Astrocyte of the cerebellum (primary cell): ENCODE measurements at places on chromosomes 4 and X.

DNA sequence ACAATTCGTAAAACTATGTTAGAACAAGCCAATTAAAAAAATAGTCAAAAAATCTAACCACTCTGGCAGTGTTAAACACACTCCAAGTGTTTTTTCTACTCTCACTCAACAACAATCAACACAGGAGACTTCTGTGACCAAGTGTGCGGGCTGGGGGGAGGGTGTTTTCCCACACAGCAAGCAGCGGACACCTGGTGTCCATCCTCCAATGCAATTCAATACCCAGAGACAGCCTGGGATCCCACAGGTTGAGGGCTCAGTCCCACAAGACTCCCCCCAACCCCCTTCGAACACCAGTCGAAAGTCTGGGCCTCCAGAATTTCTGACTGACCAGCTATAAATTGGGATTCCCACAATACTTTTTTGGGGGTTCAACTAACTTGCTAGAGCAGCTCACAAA, 8.3 kb upstream of the PIM2 start:
- DNase-seq: no peak

DNA sequence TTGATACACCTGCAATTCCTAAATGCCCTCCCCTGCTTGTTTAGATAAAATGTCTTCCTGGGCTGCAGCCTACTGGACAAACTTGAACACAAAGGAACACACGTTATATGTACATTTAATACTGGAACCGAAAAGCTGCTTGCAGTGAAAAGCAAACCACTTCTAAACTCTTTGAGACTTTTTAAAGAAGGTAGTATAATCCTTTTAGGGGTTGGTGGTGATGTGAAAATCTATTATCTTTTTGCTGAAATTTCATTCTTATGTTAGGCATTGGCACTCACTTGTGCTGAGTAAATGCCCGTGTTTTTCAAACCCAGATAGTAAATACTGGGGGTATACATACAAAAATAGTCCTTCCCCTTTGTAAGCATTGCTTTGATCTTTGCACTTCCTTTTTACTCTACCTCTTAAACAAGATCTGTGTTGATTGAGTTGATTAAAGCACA, 2.2 kb downstream of the NFKB1 start:
- no peak for DNase-seq

GRCh38 chr4:184386271-184386781, 88.0 kb downstream of the IRF2 start:
- DNase-seq: no peak

DNA sequence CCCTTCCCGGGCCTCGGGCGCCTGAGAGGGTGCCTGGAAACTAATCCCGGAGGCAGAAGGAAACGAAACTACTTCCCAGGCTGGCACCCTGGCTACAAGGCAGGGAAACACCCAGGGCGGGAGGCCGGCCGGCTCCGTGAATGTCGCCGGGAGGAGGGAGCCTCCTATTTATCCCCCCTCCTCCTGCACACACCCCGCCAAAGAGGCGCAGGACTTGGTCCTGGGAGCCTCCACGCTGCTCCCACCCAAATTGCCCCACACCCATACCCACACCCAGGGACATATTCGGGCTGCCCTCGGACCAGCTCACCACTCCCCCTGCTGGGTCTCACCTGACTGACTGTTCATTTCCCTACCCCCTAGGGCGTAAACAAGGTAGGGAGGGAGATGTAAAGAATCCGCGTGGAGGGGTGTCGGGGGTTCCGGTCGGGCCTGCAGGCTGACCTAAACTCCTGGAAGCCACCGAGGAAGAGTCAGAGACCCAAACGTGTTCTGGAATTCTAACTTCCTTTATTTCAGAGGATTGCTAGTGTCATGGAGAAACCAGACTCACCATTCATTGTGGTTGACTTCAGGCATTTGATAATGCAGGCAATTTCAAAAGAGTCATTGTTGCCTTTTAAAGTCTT, at the start of gene BTC:
Gene BTC (minus strand): TSS at position 142 of the 629 bp plus-strand sequence. CDS start 198 bp downstream, outside the sequence.
- DNase-seq: no peak

DNA sequence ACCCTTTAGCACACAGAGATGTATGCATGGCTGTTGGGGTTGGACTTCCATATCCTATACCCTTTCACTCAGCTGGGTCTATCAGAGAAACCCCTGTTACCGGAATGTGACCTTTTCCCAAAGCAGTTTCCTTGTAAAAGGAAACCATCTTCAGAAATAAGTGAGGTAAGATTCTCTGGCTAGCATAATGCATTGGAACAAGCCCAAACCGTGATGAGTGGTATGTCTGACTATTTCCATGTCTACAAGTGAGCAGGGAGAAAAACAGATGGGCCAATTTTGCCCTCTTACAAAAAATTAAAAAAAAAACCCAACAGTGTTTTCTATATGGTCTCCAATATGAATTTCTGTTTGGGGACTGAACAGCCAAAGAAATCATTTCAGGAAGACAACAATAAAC, 283.9 kb downstream of the SMARCA1 start:
- peak; percentile 39 for DNase-seq

- no peak for DNase-seq
Observed at GRCh38 chrX:122863067-122863466, 321.0 kb upstream of the GRIA3 start.

GRCh38 chr4:7803992-7804755, 135.5 kb downstream of the AFAP1 start:
- DNase-seq: peak; percentile 62

DNA sequence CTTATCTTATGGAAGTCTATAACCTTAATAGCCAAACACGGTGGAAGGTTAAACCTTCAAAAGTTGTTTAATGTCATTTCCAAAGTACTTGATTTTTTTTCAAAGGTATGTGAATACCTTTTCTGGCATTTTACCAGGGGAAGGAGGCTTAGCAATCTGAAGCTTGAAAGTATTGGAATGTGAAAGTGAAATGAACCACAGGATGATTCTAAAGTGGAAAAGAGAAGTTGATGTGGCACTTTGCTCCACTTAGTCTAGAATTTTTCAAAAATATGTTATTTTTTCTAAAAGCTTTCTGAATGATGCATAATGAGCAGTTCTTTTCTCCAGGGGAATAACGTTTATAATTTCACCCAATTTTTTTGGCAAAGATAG, 19.2 kb downstream of the PI4K2B start:
- DNase-seq: no peak

- DNase-seq: no peak
Observed at GRCh38 chr4:26822546-26822945, 38.1 kb upstream of the STIM2 start.

DNA sequence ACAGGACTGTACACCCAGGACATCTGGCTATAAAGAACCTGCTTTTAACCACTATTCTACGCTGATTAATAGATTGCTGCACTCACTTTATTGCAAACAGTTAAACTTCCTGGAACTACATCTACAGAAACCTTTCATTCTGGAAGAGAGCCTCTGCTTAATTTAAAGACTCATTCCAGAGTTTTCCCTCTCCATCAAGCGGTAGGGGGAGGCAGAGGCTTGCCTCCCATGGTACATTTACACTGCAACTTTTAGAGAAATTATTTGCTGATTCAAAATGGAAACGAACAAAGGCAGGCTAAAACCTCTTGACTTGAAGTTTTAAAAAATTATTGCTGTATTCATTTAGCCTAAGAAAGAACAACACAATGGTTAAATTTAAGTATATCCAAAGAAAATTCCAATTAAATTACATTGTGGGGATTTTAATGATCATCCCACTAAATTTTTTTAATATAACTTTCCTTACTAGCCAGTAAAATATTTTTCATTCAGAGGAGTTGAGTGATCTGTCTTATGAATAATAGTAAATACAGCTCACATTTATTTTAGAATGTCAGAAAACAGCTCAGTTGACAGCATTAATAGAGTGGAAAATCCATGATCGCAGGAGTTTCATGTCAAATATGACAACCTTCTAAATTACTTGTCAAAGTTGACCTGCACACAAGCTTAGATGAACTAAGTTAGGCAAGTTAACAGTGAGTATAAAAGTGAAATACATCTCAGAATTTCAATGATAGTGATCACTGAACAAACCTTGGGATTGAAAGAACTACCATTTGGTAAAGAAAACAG, 46.3 kb upstream of the PCDH10 start:
- DNase-seq: no peak

DNA sequence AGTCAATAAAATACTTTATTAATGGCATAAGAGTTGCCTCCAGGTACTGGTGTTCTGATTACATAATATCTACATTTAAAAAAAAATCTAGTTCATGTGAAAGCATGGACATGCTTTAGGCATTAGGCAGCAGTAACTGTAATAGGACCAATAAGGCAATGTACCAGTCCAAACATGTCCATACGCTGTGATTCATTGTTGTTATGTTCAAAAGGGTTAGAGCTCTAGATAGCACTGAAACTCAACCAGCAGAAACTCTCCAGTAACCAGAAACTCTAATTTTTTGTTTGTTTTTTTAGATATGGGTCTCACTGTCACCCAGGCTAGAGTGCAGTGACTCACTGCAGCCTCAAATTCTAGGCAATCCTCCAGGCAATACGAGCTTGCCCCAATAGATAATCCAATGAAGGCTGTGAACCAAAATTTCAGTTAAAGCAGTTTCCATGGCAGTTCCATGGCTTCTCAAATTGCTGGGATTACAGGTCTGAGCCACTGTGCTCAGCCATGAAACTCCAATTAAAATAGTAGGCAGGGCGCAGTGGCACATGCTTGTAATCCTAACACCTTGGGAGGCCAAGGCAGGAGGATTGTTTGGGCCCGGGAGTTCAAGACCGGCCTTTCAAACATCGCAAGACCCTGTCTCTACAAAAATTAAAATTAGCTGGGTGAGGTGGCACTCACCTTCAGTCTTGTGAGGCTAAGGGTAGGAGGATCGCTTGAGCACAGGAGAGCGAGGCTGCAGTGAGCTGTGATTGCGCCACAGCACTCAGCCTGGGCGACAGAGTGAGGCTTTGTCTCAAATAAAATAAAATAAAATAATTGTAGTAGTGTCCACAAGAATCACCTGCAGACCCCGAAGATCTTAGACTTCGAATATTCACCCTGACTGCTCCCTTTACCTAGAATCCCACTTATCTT, 36.3 kb downstream of the MGARP start:
- DNase-seq: peak; percentile 92

- no peak for DNase-seq
Observed at GRCh38 chr4:7347981-7348380, 86.7 kb downstream of the PSAPL1 start.

- DNase-seq: no peak
Observed at GRCh38 chr4:97106161-97106560, 1037.1 kb downstream of the STPG2 start.

DNA sequence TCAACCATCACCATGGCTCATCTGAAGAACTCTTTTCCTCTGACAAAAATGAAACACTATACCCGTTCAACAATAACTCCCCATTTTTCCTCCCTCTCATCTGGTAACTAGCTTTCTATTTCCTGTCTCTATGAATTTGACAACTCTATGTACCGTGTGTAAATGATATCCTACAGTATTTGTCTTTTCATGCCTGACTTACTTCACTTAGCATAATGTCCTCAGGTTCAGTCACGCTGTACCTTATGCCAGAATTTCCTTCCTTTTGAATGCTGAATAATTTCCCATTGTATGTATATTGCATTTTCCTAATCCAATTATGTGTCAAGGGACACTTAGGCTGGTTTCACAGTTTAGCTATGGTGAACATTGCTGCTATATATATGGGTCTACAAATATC, 18.2 kb downstream of the MAGEA9 start:
- no peak for DNase-seq

GRCh38 chr4:119525005-119525749, 103.4 kb downstream of the PDE5A start:
- DNase-seq: peak; percentile 41

DNA sequence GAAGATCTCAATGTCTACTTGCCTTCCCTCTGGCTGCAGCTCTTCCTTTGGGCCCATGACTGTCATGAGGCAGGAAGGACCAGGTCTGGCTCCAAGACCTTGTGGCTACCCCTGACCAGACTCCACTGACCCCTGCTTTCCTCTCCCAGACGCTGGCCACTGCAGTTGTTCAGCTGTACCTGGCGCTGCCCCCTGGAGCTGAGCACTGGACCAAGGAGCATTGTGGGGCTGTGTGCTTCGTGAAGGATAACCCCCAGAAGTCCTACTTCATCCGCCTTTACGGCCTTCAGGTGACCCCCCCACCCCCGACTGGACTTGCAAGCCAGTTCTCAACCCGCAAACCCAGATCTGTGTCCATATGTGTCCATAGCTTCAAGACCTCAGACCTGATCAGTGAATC, 535 bp downstream of the WAS start:
- DNase-seq: no peak

DNA sequence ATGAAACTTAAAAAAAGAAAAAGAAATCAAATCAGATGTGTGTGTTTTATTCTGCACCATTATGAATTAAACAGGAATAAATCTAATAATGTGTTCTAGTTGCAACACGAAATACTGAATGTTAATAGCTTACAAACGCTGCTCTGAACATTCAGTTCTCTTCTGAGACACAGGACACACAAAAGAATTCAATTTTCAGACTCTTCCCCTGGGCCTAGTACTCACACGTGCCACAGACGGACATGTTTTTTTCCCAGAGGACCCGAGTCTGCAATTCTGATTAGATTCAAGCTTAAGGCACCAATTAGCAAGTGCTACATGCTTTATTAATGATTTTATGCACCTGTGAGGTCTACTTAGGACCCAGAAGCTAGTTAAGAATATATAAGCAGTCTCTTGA, 20.5 kb downstream of the C4orf54 start:
- DNase-seq: no peak

DNA sequence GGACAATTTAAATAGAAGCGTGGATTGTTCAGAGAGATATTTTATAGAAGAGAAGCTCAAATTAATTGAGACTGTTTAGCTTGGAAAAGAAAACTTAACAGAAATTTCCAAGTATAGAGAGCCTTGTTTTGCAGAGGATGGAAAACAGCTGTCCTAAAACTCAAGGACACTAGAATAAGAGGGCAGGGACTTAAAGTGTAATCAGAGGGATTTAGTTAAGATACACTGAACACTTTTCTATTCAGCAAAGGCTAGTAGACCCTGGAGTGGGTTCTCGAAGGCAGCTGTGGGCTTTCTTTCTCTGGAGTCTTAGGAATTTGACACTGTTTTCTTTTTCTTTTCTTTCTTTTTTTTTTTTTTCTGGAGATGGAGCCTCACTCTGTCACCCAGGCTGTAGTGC, 92.7 kb upstream of the ARX start:
- no peak for DNase-seq

- DNase-seq: no peak
Observed at GRCh38 chrX:12999422-12999821, 24.5 kb downstream of the TMSB4X start.

DNA sequence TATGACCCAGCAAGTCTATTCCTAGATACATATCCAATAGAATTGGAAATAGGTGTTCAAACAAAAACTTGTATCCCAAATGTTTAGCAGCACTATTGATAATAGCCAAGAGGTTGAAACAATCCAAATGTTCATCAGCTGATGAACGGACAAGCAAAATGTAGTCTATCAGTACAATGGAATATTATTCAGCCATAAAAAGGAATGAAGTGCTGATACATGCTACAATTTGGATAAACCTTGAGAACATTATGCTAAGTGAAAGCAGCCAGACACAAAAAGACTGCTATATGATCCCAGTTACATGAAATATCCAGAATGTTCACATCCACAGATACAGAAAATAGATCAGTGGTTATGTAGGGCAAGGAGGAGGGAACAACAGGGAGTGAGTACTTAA, 50.1 kb downstream of the PLAC1 start:
- no peak for DNase-seq

GRCh38 chrX:10007621-10008020, 40.5 kb downstream of the CLDN34 start:
- no peak for DNase-seq

- DNase-seq: no peak
Observed at GRCh38 chrX:25079020-25079419, 63.3 kb upstream of the ARX start.
